ENCODE measurements at places on chromosomes 16 and 17.

DNA sequence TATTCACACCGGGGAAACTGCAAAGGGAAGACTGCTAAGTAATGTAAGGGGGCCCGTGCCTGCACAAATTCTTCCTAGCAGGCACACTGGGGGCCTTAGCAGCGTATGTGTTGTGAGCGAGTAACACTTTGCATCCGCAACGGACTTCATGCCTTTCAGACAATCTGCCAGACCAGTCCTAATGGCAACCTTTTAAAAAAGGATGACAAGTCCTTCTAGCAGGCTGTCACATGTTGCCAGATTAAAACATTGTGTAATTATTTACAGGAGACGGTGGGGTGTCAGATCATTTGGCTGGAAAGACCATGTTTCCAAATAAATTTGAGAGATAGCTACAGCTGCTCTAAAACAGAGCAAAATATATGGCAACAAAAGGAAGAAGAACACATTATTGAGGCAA, 46.1 kb downstream of the CPPED1 start:
- no peak for DNase-seq

DNA sequence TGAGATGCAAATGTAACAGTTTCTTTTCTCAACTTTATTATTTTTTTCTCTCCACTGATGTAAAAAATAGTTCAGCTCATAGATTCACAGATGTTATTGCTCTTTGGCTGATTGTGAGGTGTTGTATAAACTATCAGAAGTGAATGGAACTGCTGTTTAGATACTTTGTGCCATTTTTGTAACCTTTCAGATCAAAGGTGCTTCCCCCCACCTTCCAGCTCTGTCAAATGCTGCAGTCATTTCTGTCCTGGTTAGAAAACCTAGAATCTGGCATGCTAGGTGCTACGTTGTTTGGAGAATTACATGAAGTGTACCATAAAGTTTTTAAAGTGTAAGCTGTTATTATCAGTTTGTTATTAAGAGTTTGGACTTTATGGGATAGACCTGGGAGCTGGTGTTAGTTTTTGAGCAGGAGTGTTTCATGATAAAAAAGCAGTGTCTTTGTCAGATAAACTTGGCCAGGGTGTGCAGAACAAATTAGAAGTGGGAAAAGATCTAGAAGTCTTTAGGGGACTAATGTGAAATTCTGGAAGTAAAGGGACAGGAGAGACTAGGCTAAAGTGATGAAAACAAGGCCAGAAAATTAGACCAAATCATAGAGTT, 1.8 kb upstream of the WIPI1 start:
- DNase-seq, result no peak

GRCh38 chr16:88552166-88552565, 18.0 kb upstream of the ZC3H18 start:
- no peak for DNase-seq

DNA sequence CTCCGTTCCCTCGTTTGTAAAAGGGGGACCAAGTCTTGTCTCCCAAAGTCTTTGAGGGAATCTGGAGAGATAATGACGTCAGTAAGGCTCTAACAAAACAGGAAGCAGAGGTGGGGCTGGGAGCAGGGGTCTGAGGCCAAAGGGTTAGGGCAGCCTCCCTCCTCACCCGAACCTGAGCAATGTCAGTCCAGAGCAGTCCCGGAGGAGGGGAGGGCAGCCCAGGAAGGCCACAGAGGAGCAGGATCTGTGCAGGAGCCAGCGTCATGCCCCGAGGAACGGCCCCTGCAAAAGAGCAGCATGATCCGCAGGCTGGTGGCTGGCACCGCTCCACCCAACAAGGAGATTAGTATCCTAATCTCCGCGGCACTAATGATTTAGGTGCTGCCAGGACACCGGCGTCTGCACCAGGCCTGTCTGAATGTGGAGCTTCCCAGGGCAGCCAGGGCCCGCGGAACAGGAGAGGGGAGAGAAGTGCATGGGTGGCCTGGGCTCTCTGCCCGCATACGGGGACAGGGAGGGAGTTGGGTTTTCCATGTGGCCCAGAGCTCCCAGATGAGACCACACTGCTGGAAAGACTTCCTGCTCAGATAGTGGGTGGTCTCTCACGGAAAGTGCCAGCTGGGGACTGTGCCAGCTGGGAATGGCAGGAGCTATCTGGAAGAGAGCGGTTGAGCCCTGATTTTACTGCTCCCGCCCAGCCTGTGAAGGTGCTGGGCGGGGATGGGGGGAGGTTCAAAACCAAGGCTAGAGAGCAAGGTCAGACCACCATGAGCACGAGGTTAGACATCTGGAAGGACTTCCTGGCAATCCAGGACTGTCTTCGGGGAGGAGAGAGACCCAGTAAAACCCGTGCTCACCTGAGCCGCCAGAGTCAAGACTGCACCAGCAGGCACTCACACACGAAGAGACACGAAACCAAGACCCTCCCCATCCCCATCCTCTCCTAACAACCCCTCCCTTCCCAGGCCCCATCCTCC, 11.0 kb upstream of the KRT17 start:
- no peak for DNase-seq

- DNase-seq, result no peak
Observed at GRCh38 chr17:17940441-17940911, 31.7 kb downstream of the TOM1L2 start.

DNA sequence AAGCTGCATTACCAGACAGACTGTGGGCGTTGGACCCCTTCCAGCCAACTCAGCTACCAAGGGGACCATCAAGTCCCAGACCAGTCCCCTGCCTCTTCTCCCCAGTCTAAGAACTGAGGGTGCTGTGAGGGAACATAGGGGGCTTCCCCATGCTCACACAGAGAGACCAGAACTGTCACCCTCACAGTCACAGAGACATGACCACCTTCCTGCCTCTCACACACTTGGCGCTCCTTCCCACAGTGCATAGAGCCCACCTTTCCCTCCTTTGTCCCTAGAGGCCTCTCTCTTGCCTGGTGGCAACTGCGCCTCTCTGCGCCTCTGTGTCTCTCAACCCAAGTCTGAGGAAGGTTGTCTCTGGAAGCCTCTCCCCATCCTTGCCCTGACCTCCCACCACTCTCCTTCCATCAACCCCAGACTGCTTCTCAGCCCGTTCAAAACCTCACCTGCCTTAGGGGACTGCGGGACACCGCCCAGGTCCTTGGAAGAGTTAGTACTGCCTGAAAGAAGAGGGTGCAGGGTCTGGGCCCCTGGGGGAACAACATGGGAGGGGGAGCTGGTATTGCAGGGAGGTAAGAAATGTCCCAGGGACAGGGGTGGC, 6.1 kb upstream of the LHX1 start:
- DNase-seq, result no peak

DNA sequence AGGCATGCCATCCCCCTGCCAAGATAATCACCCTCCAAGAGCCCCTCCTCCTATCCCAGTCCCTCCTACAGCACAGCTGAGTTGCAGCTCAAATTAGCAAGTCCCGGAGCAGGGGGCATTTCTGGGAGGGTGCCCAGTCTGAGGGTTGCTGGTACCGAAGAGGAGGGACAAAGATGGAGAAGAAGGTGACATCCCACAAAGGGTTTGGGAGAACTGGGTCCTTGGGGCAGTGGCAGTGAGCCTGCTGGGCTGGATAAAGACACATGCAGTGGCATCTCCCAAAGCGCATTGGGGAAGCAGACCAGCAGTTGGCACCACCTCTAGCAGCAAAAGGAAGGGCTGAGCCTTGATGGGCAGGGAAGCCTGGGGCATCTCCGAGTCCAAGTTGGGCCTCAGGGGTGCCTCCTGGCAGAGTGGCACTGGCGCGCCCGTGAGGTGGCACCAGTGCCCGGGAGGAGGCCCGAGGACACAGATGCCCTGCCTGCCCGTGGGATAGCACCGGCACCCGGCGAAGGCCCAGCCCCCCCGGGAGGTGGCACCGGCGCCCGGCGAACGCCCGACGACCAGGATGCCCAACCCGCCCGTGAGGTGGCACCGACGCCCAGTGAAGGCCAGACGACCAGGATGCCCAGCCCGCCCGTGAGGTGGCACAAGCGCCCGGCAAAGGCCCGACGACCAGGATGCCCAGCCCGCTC, 622 bp downstream of the TOM1L2 start:
- no peak for DNase-seq

DNA sequence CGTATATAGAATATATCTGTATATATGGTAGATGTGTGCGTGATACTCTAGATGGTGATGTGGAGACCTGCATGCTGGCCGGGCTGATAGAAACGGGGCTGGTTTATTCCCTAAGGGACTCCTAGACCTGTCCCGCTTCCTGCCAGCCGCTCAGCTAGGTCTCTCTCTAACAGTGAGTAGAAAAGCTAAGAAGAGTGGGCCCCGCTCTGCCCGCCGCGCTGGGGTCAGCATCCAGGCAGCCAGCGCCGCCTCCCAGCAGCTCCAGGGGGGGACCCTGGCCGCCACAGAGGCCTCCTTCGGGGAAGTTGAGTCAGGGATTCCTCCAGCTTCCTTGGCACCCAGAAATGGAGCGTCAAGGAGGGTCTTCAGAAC, 9.4 kb downstream of the CYGB start:
- no peak for DNase-seq

- DNase-seq, result no peak
Observed at GRCh38 chr16:20072874-20073202, 852 bp downstream of the GPR139 start.
